ENCODE measurements at places on chromosomes 4 and X. TPM values are rescaled to one million over a fixed set of nuclear protein-coding genes. Genes with fewer than 3 reads are reported as not detected.

DNA sequence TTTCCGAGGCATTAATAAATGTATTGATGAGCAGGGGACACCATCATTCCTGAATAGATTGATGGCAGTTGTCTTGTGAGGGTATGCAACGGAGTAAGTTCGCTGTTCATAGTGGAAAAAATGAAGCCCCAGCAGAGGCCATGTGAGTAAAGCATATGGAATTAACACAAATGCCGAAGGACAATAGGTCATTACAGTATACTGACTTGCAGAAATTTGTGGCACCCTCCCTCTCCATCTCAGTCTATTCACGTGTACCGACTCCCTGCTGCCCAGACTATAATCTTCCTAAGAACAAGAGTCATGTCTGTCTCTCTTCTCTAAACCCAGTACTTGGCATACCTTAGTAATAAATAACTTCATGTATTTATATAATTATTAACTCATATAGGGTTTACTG, 47.1 kb upstream of the PCDH10 start:
- DNase-seq: no peak

The RNF150 gene
- total RNA-seq: 0.07 TPM

The HCFC1 gene
- 72.8 TPM for total RNA-seq

- no peak for DNase-seq
These were observed 8.7 kb downstream of the SLC9B1 start for GRCh38 chr4:103010804-103011203.

The LIMCH1 gene
- total RNA-seq: 10.4 TPM

The TMPRSS11A gene
- not detected for total RNA-seq

DNA sequence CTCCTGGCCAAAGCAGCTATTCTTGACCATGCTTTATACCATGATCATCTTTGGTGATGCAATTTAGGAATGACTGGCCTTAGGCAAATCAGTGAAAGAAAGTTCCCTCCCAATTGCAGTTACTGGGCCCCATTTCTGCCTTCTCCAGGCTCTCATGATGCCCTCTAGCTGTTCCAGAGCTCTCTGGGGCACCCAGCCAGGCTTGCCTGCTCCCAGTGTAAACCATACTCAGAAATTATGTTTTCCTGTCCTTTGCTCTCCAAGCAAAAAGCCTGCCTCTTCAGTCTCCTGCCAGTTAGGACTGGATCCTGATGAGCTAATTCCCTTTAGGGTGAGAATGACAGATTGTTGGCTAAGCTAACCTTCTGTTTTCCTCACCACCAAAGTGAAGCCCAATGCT, 85.3 kb upstream of the RBPJ start:
- no peak for DNase-seq

The SSX2 gene
- not detected for total RNA-seq

Measured in HCT116 (cell line).